ENCODE measurements at places on chromosomes 4 and X.

- DNase-seq: no peak
Measured at GRCh38 chr4:15443371-15444160, 15.7 kb downstream of the C1QTNF7 start.

DNA sequence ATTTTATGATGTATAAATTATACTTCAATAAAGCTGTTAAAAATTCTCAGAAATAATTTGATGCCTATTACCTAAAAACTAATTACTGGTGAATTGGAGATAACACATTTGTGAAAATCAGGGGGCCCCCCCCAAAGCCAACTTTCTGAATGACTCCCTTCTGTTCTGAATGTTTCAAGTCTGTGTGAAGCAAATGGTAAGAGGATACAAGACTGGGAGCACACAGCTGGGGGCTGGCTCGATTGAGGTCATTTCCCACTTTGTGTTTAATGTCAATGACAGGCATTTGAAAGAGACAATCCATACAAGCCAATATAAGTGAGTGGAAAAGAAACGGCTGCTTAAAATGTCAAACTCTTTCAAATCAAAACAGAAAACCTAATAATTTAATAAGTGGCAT is 155.8 kb downstream of the SH2D1A start:
- DNase-seq: no peak

DNA sequence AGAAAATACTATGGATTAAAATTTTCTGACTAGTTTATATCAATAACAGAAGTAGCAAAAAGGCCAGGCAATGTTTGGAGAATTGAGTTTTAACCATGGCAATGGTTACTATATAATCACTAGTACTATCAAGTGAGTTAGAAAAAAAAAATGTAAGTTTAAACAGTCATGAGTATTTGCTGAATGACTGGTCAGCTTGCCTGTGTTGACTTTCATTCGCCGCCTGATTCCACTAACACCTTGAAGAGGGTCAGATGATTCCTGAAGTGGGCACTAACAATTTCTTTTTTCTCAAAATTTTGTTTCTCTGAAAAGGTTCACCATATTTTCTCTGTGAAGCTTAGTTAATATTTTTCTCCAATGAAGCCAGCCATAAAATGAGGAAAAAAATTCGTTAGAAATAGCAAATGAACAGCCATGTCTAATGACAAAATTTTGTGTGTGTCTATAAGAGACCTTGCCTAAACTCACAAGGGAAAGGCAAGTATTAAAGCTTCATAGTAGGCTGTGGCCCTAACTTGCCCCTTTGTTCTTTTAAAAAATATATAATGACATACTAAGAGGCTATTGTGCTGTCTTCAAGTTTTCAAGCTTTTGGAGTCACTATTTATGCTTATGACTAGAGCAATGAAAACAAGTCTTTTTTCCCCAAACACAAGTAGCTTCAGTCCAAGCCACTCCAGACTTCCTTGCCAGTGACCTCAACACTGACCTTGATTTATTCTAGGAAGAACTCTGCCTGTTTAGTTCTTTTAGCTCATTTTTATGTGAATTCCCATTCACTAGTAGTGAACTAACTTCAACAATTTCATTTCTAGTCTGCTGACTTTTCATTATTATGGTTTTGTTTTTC is 18.4 kb upstream of the FHDC1 start:
- DNase-seq: no peak

DNA sequence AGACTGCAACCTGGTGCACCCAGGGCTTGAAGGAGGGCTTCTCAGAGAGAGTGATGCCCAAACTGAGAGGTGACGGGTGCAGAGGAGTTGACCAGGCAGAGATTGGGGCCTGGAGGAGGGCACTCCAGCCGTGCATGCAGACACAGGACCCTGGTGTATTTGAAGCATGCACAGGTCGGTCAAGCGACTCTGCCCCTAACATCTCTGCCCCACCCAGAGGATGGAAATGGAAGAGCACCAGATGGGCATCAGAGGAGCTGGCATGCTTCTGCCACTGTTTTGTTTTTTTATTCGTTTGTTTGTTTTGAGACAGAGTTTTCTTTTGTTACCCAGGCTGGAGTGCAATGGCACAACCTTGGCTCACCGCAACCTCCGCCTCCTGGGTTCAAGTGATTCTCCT is 320.9 kb downstream of the EVC2 start:
- no peak for DNase-seq

Measured in NCI-H2029 treated with DMSO at 0.1 percent for 48 hours (cell line).